Osteoblast (primary cell): ENCODE measurements at places on chromosomes 6 and 20. TPM values are rescaled to one million over a fixed set of nuclear protein-coding genes. Genes with fewer than 3 reads are reported as not detected.

The SIGLEC1 gene
- under 0.01 TPM in 1 of 2 replicates, not detected in the other for total RNA-seq

The MROH8 gene
- total RNA-seq, result 1.1 and 1.8 TPM in 2 replicates

The SNAP25 gene
- total RNA-seq, result 1.8 TPM in 2 replicates

The RAB44 gene
- total RNA-seq, result under 0.01 and 0.36 TPM in 2 replicates

The GPX5 gene
- total RNA-seq, result not detected in 2 replicates

The OVOL2 gene
- total RNA-seq, result not detected in 2 replicates

The XKR7 gene
- under 0.01 TPM in 1 of 2 replicates, not detected in the other for total RNA-seq

The COMMD7 gene
- 61.2 and 69.2 TPM in 2 replicates for total RNA-seq

GRCh38 chr6:139325125-139325524, 33.3 kb upstream of the TXLNB start:
- no peaks in the 10 kb centered on the region for H3K4me1 ChIP-seq
- no peak overlapping the region for H3K27ac ChIP-seq
- no peaks in the 10 kb centered on the region for H3K27me3 ChIP-seq
- no peaks in the 10 kb centered on the region for H3K36me3 ChIP-seq
- peak; percentile 25 for DNase-seq

DNA sequence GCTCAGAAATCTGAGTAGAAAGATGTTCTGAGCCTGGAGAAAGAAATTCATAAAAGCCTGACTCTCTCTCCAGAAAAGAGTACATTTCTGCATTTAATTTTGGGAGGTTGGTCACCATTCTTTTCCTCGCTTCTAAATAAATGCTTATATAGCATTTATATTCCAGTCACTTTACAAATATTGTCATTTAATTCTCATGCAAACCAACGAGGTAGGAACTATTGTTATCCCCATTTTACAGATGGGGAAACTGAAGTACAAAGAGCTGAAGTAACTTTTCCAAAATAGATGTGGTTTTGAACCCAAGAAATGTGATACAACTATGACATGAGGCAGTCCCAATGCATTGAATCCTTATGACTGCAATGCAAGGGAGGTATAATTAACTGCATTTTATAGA, 4.5 kb upstream of the TRIB3 start:
- no peak overlapping the region for H3K27ac ChIP-seq
- H3K4me3 ChIP-seq, result no peak overlapping the region
- peaks cover 7% of the 10 kb centered on the region for H3K4me1 ChIP-seq
- no peak for DNase-seq
- no peaks in the 10 kb centered on the region for H3K27me3 ChIP-seq
- no peaks in the 10 kb centered on the region for H3K36me3 ChIP-seq

- no peaks in the 10 kb centered on the region for H3K27me3 ChIP-seq
- no peak for DNase-seq
- H3K4me1 ChIP-seq, result peaks cover 8% of the 10 kb centered on the region
- H3K36me3 ChIP-seq, result no peaks in the 10 kb centered on the region
Observed at GRCh38 chr6:135983093-135983492, 131.6 kb downstream of the PDE7B start.

DNA sequence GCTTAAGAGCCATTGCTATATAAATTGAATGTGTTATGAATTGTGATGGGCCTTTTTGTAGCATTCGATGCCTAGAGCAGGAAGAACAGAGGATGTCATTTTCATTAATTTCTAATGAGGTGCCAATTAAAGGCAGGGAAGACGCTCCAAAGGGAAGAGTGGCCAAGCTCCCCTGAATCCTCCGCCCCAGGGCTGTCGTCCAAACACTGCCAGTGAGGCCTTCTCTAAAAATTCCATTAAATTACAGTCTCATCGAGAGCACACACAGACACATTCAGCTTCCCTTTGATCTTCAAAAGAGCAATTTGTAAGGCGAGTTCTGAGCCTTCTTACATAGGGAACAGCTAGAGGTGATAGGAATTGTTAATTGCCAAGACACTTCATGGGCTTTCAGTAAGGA, 300.0 kb downstream of the ZFAND3 start:
- H3K27me3 ChIP-seq, result no peaks in the 10 kb centered on the region
- no peak overlapping the region for H3K4me3 ChIP-seq
- no peaks in the 10 kb centered on the region for H3K36me3 ChIP-seq
- no peak overlapping the region for H3K27ac ChIP-seq
- H3K4me1 ChIP-seq, result peaks cover 11% of the 10 kb centered on the region

DNA sequence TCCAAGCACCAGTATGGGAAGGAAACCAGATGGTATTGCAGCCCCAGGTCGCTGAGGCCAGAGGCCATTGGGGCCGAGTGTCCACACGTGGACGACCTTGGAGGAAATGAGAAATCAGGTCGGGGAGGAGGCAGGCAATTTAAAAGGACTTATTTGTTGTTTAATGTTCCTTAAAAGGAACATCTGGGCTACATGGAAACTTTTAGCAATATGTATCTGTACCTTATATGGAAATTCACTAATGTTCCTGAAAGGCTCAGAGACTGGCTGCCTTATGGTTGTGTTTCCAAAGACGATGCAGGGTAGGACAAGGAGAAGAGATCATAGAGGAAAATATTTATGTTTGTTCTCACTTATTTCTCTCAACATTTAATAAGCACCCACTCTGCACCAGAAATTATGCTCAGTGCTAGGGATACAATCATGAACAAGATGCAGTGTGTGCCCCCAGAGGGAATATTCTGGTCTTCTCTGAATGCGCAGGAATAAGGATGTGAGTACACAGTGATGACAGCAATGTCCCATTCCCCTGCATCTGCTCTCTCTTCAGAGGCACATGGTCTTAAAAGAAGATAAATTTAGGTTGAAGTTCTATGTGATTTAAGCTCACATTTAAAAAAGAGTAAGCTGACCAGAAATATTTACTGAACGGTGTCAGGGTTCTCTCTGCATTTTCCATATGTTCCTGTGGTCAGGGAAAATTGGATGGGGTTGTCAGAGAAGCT, 3.4 kb downstream of the BNIP5 start:
- DNase-seq, result no peak
- no peaks in the 10 kb centered on the region for H3K4me1 ChIP-seq
- H3K4me3 ChIP-seq, result no peak overlapping the region
- no peak overlapping the region for H3K27ac ChIP-seq

DNA sequence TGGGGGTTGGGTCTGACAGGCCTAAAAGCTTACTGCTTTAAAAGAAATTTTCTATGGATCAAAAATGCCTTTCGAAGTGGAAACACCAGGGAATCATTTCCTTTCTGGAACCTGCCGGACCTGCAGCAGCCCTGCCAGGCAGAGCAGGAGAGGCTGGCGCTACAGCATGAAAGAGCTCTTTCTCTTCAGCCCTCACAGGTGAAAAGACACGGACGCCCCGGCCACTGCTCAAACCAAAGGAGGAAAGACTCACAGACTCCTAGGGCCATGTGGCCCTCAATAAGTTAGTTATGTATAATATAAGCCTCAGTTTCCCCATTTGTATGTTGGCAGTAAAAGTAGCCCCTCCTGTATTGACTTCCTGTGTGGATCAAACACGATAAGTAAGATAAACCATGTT, 8.3 kb downstream of the SCML4 start:
- H3K36me3 ChIP-seq, result no peaks in the 10 kb centered on the region
- no peak for DNase-seq
- H3K4me3 ChIP-seq, result no peak overlapping the region
- peaks cover 9% of the 10 kb centered on the region for H3K4me1 ChIP-seq

GRCh38 chr20:57682184-57683101, 27.4 kb downstream of the PMEPA1 start:
- H3K27ac ChIP-seq, result no peak overlapping the region
- H3K4me3 ChIP-seq, result no peak overlapping the region
- H3K36me3 ChIP-seq, result no peaks in the 10 kb centered on the region
- H3K27me3 ChIP-seq, result no peaks in the 10 kb centered on the region

- peaks cover 10% of the 10 kb centered on the region for H3K4me1 ChIP-seq
- no peak overlapping the region for H3K27ac ChIP-seq
- DNase-seq, result no peak
- H3K36me3 ChIP-seq, result no peaks in the 10 kb centered on the region
- no peak overlapping the region for H3K4me3 ChIP-seq
Observed at GRCh38 chr6:128483472-128484135, 36.8 kb downstream of the PTPRK start.

- H3K36me3 ChIP-seq, result no peaks in the 10 kb centered on the region
- peaks cover 2% of the 10 kb centered on the region for H3K27me3 ChIP-seq
- no peaks in the 10 kb centered on the region for H3K4me1 ChIP-seq
- H3K27ac ChIP-seq, result no peak overlapping the region
- H3K4me3 ChIP-seq, result no peak overlapping the region
Observed at GRCh38 chr6:12324099-12324498, 33.9 kb downstream of the EDN1 start.

DNA sequence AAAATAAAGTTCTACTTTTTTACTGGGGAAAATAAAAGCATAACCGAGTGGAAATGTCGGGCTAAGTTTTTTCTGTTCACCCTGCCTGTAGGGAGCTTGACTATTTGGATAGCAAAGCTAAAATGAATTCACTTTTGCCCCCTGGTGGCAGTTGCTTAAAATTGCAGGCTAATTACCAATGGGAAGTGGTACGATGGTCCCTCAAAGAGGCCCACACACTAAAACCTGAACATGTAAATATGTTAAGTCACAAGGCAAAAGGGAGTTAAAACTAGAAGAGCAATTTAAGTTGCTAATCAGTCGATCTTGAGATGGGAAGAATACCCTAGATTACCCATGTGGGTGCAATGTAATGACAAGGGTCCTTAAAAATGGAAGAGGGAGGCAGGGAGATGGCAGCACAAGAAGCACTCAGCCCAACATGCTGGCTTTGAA, 916 bp upstream of the SUN5 start:
- no peak overlapping the region for H3K4me3 ChIP-seq
- DNase-seq, result peak; percentile 43
- no peaks in the 10 kb centered on the region for H3K36me3 ChIP-seq
- peaks cover 2% of the 10 kb centered on the region for H3K27me3 ChIP-seq
- H3K27ac ChIP-seq, result no peak overlapping the region

GRCh38 chr20:48194583-48194982, 409.3 kb upstream of the SULF2 start:
- H3K4me1 ChIP-seq, result no peaks in the 10 kb centered on the region
- H3K27ac ChIP-seq, result no peak overlapping the region
- DNase-seq, result no peak
- peaks cover 2% of the 10 kb centered on the region for H3K27me3 ChIP-seq

- H3K27me3 ChIP-seq, result no peaks in the 10 kb centered on the region
- no peaks in the 10 kb centered on the region for H3K4me1 ChIP-seq
- no peak for DNase-seq
- no peak overlapping the region for H3K4me3 ChIP-seq
- no peaks in the 10 kb centered on the region for H3K36me3 ChIP-seq
Observed at GRCh38 chr20:9482180-9482579, 32.2 kb upstream of the LAMP5 start.
